ENCODE measurements at places on chromosomes 4 and X.

GRCh38 chr4:25939330-25939729 lies 25.3 kb downstream of the SMIM20 start:
- no peak for DNase-seq

- DNase-seq: peak; percentile 29
These were observed 248.2 kb downstream of the PARM1 start for GRCh38 chr4:75180790-75181776.

- DNase-seq: peak; percentile 31
These were observed 65.3 kb downstream of the CASP3 start for GRCh38 chr4:184583738-184584502.

DNA sequence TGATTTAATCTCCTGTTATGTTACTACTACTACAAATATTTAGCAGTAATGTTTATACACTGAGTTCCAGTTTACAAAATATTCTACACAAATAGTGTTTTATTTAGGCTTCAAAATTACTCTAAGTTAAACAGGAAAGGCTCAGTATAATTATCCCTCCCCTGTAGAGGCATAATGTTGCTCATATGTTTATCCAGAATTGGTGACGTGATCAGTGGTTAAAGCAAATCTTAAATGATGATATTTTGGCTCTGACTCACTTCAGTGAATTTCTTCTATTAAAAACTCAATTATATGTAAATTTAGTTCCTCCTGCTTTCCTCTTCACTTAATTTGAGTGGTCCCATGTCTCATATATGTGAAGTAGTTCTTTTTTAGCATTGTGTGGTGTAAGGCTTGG lies 438.5 kb downstream of the ADGRL3 start:
- DNase-seq: no peak

DNA sequence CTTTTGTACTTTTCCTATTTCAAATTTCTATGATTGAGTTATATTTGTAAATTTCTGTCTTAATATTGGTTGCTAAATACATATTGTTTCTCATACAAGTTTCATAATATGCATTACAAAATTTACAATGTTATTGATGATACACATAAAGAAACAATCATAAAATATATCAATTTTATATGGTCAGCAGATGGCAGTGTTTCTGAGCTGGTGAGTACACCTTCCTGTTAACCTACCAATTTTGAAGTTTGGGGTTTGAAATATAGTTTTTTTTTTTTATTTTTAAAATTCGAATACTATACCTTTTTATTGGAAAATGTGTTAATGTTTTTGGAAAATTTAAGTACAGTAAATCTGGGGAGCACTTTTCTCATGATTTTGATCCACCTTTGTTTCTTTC lies 1953.1 kb upstream of the ADGRL3 start:
- DNase-seq: no peak

DNA sequence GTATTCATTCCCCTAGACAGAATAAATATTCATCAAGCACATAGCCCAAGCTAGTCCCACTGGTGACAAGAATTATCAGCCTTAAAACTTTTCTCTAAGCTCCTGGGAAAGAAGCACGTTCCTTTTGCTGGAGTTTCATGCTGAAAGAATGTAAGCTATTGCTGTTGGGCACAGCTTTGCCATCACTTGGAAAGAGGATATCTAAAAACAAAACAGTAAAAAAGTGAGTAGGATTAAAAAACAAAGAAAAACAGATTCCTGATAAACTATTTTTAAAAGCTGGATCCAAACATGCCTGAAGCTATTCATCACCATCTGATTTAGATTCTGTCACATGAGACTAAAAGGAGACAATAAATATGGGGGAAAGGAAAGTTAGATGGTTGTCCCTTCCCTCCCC lies 176.8 kb downstream of the SCFD2 start:
- DNase-seq: no peak

GRCh38 chr4:82780170-82780751 lies 18.3 kb downstream of the SCD5 start:
- no peak for DNase-seq

DNA sequence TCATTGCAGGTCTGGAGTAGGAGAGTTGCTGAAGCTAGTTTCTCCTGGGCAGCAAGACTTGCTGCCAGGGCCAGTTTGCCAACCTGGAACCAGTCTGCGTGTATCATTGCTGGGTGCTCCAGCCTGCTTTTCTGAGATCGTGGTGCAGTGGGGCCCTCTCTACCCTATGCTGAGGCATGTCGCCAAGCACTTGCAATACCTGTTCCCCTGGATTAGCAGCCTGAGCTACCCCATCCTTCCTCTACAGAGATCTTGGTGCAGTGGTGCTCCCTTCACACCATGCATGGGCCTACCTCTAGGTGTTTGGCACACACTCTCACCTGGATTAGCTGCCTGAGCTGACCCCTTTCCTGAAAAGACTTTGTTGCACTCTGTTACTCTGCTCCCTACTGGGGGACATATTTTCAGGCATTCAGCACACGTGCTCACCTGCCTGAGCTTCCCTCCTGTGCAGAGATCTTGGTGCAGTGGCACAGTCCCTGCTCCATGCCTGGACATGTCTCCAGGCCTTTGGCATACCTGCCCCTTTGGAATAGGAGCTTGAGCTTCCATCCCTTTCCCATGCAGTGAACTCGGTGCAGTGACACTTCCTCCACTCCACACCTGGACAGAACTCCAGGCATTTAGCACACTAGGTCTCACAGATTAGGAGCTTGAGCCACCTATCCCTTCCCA lies 133.7 kb upstream of the CXCL13 start:
- DNase-seq: no peak

DNA sequence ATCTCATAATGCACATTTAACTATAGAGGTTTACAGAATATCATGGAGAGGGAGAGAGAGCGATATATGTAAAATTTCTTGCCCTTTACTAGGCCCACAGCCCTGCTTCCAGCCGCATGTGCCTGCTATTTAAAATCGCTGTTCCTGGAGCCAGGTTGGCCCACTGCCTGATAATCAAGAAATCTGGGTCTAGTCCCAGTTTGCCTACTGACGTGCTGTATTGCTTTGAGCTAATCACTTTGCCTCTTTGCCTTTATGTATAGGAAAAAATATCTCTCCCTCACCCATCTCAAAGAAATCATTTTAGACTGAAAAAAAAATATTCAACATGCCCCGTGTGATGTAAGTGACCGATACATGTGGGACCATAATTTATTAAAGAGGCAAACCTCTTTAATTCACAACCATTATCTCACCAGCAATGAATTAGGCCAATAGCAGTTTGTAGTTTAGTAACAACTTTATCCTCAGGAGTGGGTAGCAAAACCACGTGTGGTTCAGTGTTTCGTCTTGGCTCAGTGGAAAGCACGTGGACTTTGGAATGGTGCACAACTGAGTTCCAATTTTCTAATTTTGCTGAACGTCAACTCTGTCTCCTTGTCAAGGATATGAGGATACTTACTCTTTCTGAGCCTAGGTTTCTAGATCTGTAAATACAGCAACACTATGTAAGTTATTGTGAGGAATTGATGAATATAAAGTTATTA lies 62.6 kb downstream of the GRXCR1 start:
- DNase-seq: no peak

GRCh38 chr4:48090621-48091020 lies 43.4 kb downstream of the TXK start:
- DNase-seq: no peak

GRCh38 chr4:148951346-148951745 lies 509.1 kb upstream of the NR3C2 start:
- no peak for DNase-seq

DNA sequence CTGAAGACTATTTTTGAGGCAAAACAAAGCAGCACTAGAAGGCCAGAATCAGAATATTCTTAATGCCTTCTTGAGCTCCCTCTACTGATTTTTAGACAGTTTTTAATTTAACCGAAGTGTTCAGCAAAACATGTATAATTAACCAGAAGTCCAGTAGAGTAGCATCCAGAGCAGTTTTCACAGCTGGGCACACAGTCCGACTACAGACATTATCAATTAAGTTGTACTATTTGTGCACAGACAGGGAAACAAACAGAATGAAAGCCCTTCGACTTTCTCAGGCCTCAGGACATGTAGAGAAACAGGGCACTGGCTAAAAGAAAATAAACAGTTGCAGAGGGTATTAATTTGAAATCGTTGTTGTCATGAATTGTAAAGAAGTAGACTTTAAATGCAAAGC lies 11.9 kb downstream of the FSTL5 start:
- DNase-seq: no peak

DNA sequence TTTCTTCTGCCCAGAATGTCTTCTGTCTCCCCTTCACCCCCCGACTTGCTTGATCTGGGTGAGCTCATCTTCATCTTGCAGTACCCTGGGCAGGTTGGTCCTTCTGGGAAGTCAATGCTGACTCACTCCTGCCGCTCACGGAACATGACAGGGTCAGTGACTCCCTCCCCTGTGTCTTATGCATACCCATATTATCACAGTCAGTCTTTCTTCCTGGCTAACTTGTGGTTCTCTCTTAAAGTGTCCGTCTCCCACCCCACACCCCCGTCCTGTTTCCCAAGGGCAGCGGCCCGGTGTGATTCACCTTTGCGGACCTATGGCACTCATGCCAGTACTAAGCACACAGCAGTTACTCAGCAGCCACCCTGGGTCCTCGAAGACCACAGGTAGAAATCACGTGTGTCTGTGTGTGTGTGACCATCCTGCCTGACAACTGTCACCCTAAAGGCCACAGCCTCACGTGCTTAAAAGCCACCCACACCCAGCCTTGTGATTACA lies 17.7 kb downstream of the IQSEC2 start:
- DNase-seq: peak; percentile 2

DNA sequence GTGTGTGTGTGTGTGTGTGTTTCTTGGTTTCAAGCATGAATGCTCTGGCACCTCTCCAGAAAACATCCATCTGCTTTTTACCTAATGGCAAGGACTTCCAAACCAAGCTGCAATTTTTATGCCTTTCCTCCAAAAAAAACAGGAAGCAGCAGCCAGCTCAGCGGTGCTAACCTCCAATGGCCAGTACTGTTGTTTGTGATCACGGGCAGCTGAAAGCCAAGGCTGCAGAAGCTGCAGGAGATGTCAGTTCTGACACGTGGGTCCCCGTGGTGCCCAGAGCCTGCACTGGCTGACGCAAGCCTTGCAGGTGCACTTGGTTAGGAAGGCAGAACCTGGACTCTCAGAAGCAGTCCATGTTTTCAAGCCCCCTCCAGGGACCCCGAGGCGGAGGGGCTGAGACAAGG lies 313.6 kb upstream of the DDX53 start:
- DNase-seq: no peak

DNA sequence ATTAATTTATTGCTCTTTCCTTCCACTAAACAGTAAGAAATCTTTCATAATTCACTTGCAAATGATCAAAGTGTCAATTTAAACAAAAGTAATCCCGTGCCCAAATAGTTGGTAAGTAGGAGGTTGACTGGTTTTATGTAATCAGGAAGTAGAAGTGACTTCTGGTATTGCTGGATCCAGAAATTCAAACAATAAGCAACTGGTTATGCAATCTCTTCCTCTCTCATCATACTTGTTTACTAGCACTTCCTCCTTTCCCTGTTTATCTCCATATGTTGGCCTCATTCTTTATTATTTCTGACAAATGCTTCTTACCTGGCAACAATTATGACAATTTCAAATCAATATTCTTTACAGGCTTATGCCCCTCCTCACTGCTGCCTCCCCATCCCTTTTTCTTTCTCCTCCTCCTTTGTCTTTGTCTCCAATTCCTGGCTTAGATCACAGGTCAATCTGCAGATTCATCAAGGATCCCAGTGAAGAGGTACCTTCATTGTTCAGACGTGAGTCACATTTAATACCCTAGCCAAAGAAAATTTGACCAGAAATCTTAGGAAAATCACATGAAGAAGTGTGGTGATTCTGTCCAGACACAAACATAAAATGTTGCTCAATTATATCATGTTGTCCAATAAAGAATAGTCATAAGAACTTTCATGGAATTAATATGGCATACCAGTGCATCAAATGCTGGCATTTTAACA lies 323.2 kb upstream of the PCDH7 start:
- DNase-seq: no peak

- DNase-seq: no peak
These were observed 45.8 kb downstream of the LDB2 start for GRCh38 chr4:16852644-16853043.

DNA sequence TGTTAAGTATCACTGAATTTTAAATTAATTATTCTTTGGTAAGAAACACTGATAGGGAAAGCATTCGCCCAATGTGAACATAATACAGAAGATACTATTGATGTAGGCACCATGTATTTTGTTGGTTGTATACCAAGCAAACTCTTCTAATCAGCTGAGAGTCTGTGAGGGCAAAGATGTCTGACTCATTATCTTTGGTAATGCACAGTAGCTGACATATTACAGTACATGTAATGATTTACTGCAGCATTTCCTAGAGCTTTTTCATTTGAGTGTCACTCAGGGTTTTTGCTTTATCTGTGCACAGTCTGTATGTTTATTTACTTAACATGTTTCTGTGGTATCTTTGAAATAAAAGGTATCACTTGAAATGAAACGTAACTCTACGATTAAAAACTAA lies 49.2 kb downstream of the CENPVL3 start:
- DNase-seq: no peak

Measured in NK-92 treated with Interleukin-12 subunit alpha and Interleukin-12 subunit beta, amount 100 ng/mL, for 24 hours (cell line).